ENCODE measurements at places on chromosomes 7 and 10.

DNA sequence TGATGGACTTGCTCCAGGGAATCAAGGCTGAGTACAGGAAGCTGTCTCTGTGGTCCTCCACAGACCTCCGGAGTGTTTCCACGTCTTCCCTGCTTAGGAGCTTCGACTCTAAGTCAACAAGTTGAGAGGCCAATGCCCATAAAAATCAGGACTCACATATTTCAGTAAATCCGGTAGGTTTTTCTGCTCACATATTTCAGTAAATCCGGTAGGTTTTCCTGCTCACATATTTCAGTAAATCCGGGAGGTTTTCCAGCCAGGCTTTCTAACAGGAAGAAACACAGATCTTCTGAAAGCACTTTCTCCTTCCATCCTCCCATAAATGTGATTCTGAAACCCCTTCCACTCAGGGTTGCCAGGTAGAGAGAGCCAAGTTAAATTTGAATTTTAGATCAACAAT is 340.1 kb upstream of the SHH start:
- DNase-seq = no peak

GRCh38 chr7:98669329-98670000 is 52.4 kb downstream of the NPTX2 start:
- DNase-seq = no peak

DNA sequence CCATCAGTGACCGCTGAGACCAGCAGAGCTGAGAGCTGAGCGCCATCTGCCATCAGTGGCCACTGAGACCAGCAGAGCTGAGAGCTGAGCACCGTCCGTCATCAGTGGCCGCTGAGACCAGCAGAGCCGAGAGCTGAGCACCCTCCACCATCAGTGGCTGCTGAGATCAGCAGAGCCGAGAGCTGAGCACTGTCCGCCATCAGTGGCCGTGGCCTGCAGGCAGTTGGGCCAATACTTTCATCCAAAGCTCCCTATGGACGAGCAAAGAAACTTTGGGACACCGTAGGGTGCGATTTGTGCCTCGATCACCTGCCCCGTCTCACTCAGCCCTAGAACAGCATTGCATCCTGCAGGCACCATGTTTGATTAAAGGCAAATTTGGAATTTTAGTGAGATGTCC is 265.8 kb downstream of the DNAJB6 start:
- no peak for DNase-seq

DNA sequence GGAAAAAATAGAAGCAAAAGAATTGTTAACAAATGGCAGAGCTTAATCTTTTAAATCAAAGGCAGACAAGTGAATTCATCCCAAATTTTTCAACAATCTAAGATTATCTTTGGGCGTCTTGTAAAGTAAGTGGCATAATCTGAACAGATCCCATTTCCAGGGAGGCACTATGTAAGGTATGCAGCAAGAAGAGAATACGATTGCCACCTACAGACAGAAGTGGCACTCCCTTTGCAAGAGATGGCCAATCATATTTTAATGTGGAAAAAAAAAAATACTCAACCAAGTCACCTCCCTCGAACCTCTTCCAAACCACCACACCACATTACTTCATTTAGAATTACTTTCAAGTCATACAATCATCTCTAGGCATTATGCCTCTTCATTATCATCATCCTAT is 4.0 kb downstream of the GFRA1 start:
- no peak for DNase-seq

GRCh38 chr7:74149603-74150002 is 24.6 kb upstream of the EIF4H start:
- DNase-seq = no peak

DNA sequence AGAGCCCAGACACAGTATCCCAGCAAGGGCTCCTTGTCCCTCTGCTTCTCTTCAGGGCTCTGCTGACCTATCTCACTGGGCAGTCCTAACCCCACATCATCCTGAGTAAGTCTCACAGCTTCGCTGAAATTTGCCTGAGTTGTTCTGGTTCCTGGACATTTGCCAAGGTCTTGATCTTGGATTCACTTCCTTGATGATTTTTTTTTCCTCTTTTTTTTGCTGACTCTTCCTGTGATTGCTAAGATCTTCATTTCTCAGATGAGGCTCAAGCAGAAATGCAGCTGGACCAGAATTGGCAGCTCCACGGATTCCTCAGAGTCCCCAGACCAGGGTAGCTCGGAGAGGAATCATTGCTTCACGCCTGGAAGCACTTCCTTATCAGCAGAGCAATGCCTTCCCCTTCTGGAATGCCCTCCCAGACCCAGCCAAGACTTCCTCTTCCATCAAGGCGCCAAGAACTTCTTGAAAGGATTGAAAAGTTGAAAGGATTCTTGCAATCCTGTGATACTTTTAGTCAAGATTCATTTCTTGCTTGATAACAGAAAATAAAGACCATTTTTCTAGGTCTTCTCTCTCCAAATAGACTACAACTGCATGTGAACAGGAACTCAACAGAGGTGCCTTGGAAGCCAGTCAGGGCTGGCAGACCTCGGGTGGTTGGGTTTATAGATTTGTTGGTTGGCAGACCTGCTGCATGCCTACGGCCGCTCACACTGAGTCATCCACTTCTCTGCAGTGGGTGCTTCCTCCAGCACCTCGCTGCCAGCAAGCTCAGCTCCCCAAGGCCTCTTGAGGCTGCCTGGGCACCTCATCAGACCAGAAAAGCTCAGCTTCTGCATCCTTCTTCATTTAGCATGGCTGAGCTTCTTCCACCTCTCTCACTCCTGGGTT is 8.8 kb upstream of the AFAP1L2 start:
- DNase-seq = no peak

GRCh38 chr10:62893036-62893435 is 76.9 kb upstream of the EGR2 start:
- no peak for DNase-seq

GRCh38 chr10:93911866-93912265 is 18.1 kb downstream of the SLC35G1 start:
- no peak for DNase-seq

GRCh38 chr7:144782883-144783282 is 53.0 kb downstream of the TPK1 start:
- no peak for DNase-seq

DNA sequence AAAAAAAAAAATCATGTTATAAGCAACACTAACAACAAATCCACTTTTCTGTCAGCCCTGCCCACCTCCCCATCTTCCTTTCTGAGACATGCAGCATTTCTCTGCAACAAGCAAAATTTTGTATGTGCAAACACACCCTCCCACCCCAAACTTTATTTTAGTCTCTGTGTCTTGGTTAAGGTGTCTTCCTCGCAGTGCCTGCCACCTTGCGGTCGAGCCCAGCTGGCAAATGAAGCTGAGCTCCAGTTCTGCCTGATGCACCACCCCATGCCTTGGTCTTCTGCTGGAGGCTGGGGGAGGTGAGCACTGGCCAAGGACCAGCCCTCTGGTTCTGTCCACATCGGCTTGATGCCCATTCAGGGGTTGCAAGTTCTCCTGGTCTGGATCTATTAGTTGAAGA is 206.3 kb downstream of the MGMT start:
- no peak for DNase-seq

DNA sequence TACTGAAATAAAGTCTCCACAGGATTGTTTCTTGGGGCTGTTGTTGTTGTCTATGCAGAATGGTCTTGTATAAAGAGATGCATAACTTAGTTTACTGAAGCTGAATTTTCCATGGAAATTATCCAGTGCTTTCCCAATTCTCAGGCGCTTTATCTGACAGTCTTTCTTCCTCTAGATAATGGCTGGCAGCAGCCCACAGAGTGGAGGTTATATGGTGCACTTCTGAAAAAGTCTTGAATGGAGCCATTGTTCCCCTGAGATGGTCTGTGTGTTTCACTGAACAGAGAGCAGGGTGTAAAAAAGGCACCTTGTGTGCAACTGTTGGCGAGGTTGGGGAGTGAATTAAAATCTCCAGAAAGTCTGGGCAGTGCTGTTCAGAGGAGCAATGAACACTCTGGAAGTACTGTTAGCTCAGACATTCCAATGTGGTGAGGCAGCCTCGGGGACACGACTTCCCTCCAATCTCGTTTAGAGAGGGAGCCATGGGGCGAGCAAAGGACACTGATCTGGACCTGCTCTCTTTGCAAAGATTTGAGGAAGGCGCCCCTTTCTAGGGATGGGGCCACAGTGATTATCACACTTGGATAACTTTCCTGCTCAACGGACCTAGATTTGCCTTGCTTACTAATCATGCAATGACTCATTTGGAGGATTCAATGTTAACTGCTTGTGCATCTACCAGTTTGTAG is 2.0 kb upstream of the PLCE1 start:
- peak; percentile 7 for DNase-seq

GRCh38 chr10:13654846-13655245 is 68.1 kb downstream of the PRPF18 start:
- no peak for DNase-seq

DNA sequence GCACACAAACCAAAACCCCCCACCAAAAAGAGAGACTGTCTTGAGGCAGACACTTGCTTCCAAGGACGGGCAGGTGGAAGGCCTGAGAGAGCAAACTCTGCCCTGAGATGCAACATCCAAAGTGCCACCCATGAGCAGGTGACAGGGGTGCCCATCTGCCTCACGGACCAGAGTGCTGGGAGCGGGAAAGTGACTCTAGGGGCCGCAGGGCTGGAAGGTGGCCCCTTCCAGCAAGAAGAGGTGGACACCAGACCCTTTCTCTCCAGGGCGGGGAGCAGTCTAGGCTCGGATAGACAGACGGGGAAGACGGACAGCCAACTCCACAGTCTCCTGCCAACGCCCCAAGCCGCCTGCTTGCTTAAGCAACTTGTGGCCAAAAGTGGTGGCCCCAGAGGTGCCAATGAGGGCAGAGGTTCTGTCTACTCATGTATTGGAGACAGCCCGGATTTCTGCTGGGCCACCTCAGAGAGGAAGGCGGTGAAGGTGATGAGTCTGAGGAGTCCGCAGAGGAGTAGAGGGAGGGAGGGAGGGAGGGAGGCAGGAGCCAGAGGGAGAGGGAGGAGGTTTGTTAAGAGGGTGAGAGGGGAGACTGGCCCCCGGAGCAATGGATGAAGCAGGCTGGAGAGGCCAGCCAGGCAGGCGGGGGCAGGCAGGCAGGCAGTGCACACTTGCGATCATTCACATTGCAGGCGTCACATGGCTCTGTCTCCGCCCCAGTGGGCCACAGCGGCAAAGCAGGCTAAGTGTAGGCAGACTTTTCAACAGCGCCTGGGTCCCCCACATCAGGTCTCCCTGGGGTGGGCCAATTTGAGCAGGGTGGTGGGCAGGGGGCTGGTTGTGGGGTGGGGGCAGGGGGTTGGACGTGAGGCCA is 65.6 kb downstream of the SLC29A4 start:
- no peak for DNase-seq

DNA sequence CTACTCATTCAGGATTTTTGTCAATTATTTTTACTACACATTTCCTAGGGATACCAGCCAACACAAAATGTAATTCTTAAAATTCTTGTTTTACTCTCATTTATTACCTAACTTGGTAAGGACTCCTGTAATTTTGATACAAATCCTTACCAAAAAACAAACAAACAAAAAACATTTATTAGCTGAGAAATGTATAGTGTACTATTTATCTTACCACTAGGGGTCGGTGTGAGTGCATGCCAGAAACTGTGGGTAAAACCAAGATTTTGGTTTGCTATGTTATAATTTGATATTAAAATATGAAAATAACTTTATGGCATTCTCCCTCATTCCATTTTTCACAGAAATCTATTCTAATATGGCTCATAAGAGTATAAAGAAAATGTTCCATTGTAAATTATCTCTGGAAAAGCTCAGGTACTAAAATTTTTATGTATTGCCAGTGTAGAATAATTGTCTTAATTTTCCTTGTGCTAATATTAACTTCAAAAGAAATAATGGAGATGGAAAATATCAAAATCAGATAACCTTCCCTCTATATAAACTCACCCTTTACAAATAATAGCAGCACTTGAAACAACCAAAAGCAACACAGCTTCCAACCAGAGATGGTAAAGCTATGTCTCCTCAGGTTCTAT is 290.8 kb upstream of the PCDH15 start:
- DNase-seq = no peak

- no peak for DNase-seq
Observed at GRCh38 chr7:26156451-26157420, 4.7 kb downstream of the NFE2L3 start.

- DNase-seq = no peak
Observed at GRCh38 chr7:105734233-105734632, 142.2 kb downstream of the ATXN7L1 start.

Measured in BE2C (cell line).